Activated CD4-positive, CD25-positive, alpha-beta regulatory T cell (primary cell): ENCODE measurements at places on chromosomes 6 and 20.

- no peak for DNase-seq
These were observed 548 bp upstream of the BCAS4 start for GRCh38 chr20:50794181-50794845.

- no peak for DNase-seq
These were observed 48.0 kb downstream of the ADTRP start for GRCh38 chr6:11730641-11731040.

DNA sequence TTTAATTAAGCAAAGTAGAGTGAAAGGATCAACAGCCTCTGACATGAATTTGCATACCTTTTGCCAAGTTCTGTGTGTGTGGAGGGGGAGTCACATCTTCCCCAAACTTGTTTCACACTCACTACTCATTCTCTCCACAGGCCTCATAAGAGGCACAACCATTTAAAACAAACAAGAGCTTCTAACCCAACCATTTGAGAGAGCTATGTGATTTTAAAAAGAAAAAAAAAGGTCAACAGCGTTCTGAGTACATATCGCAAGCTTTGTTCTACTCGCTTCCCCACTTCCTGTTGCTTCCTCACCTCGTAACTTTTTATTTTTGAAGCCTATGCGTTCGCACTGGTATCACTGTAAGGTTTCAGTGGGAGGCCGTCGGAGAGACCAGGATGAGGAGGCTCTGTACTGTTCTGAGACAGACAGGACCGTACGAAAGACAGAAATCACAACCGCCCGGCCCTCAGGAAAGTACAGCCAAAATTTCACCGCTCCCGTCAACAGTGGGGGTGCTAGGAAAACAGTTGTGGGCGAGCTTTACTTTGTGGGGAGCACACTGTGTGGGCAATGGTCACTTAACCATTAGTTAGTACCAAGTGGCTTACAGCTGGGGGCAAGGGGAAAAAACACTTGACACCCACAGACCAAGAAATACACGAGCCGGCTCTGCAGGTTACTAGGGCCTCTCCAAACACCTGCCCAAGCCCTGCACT is 61.3 kb downstream of the TRERF1 start:
- DNase-seq: no peak

- DNase-seq: no peak
These were observed 31.9 kb upstream of the JARID2 start for GRCh38 chr6:15213838-15214400.

- DNase-seq: no peak
These were observed 32.5 kb upstream of the PRND start for GRCh38 chr20:4689220-4689619.

DNA sequence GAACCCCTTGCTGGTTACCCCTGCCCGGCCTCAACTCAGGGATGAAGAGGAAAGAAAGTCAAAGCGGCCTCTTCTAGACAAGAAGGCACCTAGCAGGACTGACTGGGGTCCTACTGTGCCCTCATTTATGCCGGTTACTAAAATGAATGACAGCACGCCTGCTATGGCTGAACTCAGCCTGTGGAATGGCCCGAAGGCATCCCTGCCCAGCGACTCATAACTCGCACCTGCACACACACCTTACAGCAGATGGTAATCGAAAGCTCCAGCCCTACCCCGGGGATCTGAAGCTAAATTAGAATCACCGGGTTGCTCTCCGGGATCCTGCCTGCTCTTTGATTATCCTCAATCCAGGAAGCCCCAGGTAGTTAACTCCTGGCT is 747 bp upstream of the TXNDC5 start:
- DNase-seq: no peak

- no peak for DNase-seq
These were observed 115.9 kb downstream of the COL12A1 start for GRCh38 chr6:75089921-75090320.

DNA sequence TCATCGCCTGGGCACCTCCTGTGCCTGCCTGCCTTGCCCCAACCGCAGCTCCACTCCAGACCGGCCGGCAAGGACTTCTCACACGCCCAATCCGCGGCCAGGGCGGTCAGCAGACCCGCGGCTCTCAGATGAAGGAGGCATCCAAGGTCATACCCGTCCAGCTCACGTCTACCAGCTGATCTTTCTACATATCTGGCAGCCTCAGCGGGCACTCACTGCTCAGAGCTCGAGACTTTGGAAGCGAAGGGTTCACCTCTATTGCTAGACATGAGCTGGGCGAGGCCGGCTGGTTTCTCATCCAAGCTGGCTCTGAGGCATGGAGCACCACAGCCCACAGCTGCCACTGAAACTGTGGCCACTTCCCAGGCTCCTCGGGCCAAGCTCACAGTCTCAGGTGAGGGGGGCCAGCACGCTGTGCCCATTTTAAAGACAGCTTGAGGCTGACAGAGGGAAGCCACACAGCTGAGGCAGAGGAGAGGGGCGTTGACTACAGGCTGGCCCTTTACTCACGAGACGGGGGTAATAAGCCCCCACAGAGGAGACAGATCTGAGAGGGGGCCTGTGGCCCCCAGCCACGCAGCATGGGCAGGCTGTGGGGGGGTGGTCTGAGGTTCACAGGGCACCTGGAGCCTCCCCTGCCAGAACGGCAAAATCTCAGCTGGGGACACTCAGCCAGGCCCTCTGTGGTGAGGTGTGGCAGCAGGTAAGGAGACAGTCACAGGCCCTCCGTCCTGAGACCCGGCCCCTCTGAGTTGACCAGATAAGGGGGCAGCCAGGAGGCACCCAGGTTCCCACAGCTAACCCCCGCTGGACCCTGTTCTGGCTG is 2.0 kb downstream of the LAMA5 start:
- DNase-seq: no peak

DNA sequence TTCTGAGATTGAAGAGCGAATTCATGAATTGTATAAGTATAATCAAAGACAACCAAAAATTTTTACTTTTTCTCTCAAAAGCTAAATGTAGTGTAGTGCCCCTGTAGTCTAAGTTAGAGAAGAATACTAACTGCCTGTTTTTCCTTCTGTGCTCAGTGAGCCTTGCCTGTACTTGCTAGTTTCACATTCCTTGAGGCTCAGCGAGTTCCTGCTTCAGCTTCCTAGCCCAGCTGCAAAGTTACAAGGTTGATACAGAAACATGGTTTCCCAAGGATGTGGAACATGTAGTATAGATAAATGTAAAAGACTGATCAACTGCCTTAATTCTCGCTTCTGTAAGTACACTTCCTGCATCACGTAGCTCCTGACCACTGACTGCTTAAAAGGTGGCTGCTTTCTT is 33.1 kb upstream of the SEC63 start:
- no peak for DNase-seq

- DNase-seq: no peak
These were observed 51.5 kb upstream of the NXT1 start for GRCh38 chr20:23298926-23299672.

GRCh38 chr6:53822401-53823125 is 27.8 kb downstream of the LRRC1 start:
- DNase-seq: no peak

- no peak for DNase-seq
These were observed 9.2 kb upstream of the IL17F start for GRCh38 chr6:52253494-52253893.

DNA sequence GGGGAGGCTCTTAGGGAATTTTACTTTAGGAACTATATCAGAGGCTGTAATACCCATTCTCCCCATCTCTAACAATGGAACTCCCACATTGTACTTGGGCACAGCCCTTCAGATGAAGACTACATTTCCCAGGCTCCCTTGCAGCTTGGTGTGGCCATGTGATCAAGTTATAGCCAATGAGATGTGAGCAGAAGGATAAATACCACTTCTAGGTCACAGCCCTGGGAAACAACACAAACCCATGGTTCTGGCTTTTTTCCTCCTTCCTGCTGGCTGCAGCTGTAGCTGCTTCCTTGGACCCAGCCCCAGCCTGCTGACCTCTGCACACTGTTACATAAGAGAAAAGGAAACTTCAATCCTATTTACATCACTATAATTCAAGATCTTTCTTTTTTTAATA is 445.9 kb upstream of the JARID2 start:
- no peak for DNase-seq

- no peak for DNase-seq
These were observed 81.2 kb downstream of the KCNQ5 start for GRCh38 chr6:72703093-72703492.
